ENCODE measurements at places on chromosomes 11 and 22.

- no peak for DNase-seq
Observed at GRCh38 chr11:100715165-100715761, 28.2 kb downstream of the ARHGAP42 start.

GRCh38 chr22:20868025-20868962 is 9.5 kb downstream of the SNAP29 start:
- no peak for DNase-seq

DNA sequence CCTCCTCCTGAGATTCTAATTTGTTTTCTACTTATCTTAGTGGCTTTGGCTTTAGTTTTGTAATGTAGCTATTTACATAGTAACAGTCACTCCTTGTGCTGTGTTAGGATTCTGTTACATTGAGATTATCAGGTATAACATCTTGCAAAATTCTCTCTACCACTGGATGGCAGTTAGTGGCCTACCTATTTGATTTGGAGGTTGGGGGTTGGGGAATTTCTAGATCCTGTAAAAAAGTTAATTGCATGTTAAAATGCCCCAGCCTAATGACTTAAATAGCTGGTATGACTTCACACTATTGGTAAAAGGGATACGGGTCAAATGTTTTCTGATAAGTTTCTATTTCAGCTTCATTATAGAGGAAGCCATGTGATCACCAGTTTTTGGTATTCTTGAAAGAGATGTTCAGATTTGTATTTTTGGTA is 2.8 kb downstream of the GRK3 start:
- DNase-seq = no peak

GRCh38 chr11:17268902-17269301 is 7.6 kb upstream of the NUCB2 start:
- no peak for DNase-seq

- DNase-seq = no peak
Observed at GRCh38 chr11:85279267-85279666, 347.9 kb downstream of the DLG2 start.

GRCh38 chr11:79259800-79260199 is 181.0 kb downstream of the TENM4 start:
- no peak for DNase-seq

All from stimulated activated CD4-positive, alpha-beta T cell treated with anti-CD3 and anti-CD28 coated beads, Interleukin-1b, Interleukin-23, amount 100 ng/mL, for 48 hours (primary cell).